NCI-H345 (cell line): ENCODE measurements at places on chromosomes 4 and X.

GRCh38 chr4:15690020-15690809, 8.6 kb downstream of the FAM200B start:
- no peak for DNase-seq

GRCh38 chrX:51420610-51421009, 75.8 kb downstream of the NUDT11 start:
- peak; percentile 6 for DNase-seq

DNA sequence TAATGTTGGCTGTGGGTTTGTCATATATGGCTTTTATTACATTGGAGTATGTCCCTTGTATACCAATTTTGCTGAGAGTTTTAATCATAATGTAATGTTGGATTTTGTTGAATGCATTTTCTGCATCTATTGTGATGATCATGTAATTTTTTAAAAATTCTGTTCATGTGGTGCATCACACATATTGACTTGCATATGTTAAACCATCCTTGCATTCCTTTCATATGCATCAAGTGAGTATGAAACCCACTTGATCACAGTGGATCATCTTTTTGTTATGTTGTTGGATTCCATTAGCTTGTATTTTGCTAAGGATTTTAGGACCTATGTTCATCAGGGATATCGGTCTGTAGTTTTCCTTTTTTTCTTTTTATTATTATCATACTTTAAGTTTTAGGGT, 12.1 kb downstream of the HEPH start:
- DNase-seq = no peak

DNA sequence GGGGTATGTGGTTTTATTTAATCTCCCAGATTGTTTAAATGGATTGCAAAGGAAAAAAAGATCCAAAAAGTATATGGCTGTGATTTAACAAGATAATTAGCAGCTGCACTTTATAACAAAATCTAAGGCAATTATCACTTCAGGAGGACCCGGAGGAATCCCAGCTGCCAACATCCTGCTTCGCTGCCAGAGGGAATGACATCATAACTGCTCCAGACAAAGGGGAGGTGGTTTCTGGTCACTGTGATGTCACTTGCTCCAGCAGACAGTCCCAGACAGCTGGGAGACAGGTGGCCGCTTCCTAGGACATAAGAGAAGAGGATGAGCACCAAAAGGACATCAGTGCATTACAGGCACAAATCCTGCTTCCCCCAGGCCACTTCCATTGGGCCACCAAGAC, 371.0 kb downstream of the BCOR start:
- no peak for DNase-seq

DNA sequence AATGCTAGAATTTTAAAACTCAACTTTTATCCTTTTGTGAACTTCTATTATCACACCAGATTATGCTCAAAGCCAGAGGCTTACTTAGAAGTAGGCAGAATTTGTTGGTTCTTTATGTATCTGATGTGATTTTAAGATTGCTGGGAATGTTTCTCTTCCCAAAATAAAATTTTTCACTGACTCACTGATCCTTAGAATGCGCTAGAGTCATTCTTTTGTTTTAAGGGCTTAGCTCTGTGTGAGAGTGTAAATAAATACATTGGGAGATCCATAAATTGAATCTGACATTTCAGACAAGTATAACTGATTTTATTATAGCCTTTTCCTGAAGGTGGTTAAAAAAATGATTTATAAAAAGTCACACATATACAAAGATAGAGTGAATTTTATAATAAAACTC, 101.3 kb downstream of the LARP1B start:
- DNase-seq = no peak

GRCh38 chrX:10787264-10787663, 166.9 kb upstream of the MID1 start:
- no peak for DNase-seq

DNA sequence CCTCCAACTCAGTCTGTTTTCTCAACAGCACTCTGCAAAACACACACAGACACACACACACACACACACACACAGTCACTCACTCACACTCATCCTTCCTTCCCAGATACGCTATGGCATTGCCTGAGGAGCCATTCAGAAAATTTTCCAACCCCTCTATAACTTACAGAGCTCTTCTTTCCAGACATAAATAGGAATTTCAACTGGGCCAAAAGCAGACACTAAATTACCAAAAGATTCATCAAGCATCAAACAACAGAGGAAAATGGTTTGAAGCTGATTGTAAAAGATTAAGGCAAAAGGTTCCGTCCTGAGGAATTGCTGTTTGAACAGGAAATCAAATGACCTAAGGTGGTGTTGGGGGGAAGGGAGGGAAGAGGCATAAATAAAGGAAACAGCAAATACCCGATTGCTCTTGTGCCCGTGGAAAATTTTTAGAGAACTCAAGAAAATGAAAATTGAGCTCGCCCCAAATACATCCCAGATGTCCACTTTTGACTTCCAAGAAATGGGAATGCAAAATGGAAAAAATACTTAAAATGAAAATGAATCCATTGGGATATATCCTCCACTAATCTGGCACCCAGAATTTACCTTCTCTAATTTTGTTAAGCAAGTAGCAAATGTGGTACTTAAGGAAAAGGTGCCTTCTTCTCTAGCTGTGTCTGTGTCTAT, 183.6 kb downstream of the QDPR start:
- DNase-seq = no peak

DNA sequence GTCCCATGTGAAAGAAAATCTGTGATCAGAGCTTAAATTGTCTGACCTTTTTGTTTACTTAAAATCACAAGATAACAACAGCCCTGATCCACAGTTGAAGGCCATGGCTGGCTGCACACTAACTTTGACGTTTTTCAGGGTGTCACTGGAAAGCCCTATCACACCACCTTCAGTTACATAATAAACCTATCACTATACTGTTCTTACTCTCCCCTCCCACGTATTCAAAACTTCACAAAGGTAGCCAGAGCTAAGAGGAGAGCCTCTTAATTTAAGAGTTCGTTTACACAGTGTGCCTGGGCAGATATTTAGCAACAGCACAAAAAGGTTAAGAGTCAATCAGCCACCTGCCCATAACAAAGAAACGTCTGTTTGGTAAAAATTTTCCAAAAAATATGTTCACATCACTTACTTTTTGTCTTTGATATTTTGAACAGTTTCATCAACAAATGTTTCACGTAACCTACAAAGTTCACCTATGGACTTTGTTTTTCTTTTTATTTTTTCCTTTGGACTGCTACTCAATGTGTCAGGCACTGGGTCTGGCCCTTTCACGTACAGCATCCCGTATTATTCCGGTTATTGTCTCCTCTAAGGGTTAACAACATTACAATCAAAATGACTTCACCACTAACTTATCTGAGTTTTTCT, 25.0 kb downstream of the RFC1 start:
- no peak for DNase-seq

DNA sequence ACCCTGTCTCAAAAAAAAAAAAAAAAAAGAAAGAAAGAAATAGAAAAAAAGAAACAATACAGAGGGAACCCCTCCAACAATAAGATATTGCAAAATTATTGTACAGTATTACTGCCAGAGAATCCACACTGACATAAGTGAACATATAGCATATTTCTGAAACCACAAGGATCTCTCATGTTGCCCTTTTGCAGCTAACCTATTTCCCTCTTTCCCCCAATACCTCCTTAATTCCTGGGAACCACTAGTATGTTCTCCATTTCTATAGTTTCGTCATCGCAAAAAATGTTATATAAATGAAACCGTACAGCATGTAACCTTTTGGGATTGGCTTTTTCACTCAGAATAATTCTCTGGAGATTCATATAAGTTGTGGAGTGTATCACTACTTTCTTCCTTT, 20.0 kb upstream of the BMP2K start:
- no peak for DNase-seq

DNA sequence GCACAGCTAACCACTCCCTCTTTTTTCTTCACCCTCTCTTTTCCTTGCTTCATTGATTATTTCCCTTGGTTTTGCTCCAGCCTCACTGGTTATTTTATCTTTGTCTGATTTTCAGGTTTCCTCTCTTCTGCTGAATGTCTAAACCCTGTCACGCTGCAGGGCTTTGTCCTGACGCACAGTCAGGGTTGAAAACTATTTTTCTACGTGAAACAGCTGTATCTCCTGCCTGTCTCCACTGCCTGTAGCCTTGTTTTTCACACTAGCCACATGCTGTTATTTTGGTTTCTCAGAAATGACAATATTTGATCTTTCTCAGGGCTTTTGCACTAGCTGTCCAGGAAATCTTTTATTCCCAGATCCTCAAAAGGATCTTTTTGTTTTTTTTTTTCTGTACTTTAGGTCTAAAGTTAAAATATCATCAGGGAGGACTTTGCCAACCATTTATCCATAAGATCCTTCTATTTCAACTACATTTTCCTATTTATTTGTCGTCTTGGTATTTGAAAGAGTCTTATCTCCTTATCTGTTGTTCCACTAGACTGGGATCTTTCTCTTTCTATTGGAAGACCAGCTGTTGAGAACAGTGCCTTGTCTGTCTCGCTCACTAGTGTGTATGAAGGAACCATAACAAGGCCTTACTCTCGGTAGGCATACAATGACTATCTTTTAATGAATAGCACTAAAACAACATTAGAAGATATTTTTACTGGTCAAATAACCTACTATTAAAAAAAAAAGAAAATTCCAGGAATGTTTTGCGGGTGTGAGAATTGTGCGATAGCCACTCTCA, 164.3 kb downstream of the PDHA2 start:
- DNase-seq = no peak

- DNase-seq = no peak
Measured at GRCh38 chrX:118596390-118596789, 100.8 kb downstream of the DOCK11 start.

- DNase-seq = no peak
Measured at GRCh38 chr4:74624351-74625151, 169.8 kb downstream of the BTC start.

GRCh38 chr4:137635108-137635507, 102.8 kb upstream of the PCDH18 start:
- no peak for DNase-seq

GRCh38 chr4:93825551-93826216, 2.9 kb upstream of the ATOH1 start:
- no peak for DNase-seq

DNA sequence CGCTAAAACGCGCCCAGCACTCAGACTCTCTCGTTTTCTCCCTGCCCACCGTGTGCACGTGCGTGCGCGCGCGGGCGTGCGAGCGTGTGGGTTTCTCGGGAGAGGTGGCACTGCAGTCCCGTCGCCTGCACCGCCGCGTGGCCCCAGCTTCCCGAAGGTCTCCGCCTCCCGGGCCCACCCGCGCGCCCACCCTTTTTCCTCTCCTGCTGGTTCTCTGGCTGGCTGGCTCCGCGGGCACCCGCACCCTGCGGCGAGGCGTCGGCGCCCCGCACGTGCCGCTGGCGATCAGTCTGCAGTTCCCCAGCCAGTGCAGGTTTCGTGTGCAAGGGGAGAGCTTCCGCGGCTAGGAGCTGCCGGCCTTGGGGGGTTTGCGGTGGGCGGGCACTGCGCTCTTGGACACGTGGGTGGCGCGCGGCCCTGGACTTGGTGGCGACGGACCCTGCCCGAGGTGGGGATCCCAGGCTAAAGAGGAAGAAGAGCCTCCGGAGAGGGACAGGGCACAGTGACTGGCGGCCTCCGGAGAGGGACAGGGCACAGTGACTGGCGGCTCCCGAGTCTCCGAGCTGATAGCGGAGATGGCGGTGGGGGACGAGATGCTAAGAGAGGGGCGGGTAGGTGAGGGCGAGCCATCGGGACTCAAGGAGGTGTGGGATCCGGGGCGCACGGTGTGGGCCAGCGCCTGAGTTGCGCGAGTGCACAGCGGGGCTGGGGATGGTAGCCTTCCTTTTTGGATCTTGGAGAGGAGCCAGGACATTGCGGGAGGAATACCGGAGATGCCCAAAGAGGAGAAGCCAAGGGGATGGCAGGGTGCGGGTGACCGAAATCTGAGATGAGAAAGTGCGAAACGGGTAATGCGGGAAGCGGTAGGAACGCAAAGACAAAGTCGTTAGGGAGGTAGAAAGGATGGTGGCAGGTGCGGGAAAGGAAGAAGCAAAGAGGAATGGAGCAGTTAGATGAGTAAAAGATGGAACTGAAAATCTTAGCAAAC, at the start of gene FAM184B:
Gene FAM184B (minus strand): TSS at position 322 of the 988 bp plus-strand sequence. CDS start 322 bp downstream, outside the sequence.
- DNase-seq = peak; percentile 29

- DNase-seq = no peak
Measured at GRCh38 chr4:142960126-142960525, 114.0 kb upstream of the INPP4B start.

- peak; percentile 67 for DNase-seq
Measured at GRCh38 chr4:142846729-142847596, 862 bp upstream of the INPP4B start.

GRCh38 chr4:85824166-85824945, 349.4 kb downstream of the ARHGAP24 start:
- no peak for DNase-seq

GRCh38 chrX:144275843-144276242, 392.0 kb downstream of the UBE2NL start:
- no peak for DNase-seq

DNA sequence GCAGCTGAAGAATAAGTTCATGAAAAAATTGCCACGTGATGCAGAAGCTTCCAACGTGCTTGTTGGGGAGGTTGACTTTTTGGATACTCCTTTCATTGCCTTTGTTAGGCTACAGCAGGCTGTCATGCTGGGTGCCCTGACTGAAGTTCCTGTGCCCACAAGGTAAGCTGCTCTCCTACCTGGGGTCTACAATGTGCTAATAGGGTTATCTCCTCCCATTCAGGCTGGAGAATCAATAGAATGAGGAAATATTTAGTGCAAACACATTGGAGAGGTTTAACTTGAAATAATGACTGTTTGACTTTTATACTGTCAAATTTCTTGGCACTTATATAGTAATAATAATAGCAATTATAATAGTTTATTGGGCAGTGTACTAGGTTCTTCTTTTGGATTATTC, 101.8 kb downstream of the SLC4A4 start:
- no peak for DNase-seq

DNA sequence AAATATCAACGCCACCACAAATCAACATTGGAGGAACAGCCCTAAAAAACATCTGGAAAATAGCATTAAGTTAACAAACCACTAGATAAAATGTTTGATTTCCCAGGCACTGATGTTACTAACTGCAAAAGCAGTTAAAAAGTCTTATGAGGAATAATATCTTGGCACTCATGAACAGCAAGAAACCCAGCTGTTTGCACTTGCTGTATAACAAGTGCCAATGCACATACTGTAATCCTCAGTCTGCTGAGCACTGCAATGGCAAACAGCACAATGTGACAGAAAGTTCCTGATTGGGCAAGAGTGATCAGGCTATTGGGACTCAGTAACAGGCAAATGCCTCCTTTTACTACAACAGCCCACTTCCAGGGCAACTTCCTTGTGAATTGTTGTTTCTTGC, 20.8 kb upstream of the SEC24B start:
- DNase-seq = no peak

DNA sequence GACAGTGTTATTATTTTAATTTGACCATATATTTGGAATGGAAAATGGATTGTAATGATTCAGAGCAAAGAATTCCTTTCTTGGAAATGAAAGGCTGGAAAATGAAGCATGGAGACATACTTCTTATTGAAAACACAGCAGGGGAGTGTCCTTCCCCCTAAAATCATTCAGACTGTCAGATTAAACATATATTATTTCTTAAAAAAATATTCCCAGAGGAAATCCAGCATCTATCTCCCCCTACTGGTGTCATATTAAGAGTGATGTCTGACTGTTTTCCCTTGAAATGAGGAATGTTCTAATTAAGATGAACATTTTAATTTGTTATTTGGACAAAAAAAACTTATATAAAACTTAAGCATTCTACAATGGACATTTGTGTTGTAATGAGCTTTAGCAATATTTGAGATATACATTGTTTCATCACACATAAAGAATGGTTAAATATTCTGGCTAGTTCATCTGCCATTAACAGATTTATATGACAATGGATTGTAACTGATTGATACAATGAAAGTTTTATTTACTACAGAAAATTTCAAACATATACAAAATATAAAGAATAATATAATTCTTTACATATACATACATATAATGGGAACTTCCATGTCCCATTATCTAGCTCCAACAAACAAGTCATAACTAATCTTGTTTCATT, 264.6 kb downstream of the SPRY1 start:
- no peak for DNase-seq
